ENCODE measurements at places on chromosomes 1 and 21.

DNA sequence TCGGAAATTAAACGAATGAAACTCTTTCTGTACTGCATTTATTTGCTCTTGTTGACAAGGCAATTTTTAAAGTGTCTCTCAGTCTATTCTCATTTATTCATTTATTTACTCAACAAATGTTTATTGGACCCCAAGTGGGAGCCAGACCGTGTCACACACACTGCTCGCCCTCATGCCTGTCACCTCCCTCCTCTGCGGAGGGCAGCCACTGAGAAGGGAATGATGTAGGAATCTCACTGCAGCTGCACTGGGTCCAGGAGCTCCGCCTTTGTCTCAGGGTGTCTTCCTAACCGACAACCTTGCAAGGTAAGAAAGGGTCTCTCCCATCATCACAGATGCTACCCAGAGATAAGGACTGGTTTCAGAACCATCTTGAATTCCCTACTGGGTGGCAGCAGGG, 14.1 kb upstream of the KLHDC7A start:
- DNase-seq: no peak

DNA sequence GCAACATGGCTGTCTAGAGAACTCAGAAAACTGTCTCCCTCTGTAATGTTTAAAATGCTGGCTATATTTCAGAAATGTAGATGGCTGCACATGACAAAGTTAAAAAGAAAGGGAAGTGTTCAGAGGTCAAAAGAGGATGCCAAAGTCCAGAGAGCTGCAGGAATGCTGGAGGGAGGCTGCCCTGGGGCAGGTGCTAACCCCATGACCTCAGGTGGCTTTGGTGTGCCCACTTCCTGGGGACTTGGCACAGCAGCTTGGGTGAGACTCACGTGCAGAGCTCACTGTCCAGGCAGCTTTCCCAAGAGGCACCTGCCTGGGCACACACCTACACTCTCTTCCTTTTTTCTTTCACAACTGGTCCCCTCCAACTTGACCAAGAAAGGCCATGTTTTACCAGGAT, 256.4 kb downstream of the KCNJ6 start:
- no peak for DNase-seq

- no peak for DNase-seq
Measured at GRCh38 chr1:166471359-166471758, 304.6 kb upstream of the FAM78B start.

GRCh38 chr21:38503583-38503982, 5.3 kb upstream of the ERG start:
- no peak for DNase-seq

DNA sequence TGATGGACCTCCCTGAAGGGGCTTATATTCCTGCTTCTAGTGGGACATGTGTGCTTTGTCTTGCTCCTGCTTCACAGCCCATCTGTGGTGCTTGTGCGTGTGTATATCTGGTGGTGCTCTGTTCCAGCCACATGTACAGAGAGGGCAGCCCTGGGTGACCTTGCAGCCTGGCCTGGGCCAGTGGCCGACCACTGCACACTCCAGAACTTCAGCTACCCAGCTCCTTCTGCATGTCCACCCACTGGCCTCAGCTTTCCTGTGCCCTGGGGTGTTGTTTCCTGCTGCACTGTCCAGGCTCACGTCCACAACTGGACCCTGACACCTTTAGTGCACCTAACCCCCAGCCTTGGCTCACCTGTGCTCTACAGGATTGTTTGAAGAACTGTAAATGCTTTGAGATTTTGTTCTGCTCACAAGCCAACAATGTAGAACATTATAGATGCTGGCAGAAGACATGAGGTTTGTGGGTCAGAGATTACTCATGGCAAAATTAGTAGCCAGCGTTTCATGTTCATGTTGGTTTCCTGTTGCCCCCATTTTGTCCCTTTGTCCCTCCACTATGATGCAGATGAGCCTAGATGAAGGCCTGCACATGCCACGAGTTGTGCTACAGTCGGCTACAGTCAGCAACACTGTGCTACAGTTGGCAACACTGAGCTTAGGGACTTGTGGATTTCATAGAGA, 5.3 kb upstream of the S100B start:
- DNase-seq: no peak

- no peak for DNase-seq
Measured at GRCh38 chr1:19208710-19209438, 1.2 kb downstream of the UBR4 start.
